Activated naive CD4-positive, alpha-beta T cell (primary cell): ENCODE measurements at places on chromosomes 3 and 15.

- DNase-seq: no peak
These were observed 71.5 kb downstream of the SSR3 start for GRCh38 chr3:156483426-156483825.

DNA sequence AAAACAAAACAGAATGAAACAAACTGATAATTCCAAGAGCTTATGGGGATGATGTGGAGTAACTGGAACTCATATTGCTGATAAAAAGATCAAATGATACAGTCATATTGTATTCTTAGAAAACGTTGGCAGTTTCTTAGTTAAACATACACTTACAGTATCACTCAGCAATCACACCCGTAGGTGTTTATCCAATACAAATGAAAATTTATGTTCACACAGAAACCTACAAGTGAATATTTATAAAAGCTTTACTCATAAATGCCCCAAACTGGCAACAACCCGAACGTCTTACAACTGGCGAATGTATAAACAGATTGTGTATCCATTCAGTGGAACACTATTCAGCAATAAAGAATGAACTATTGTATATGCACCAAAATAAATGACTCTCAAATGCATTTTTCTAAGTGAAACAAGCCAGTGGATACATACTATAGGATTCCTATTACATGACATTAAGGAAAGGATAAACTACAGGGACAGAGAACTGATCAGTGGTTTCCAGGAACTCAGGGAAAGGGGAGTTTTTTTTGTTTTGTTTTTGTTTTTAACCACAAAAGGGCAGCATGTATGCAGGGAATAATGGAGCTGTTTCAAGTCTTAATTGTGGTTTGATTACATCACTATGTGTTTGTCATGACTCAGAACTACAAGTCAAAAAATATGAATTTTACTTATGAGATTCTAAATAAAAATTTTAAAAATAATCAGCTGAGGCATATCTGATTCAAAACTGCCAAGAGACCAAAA is 71.8 kb upstream of the NDUFB4 start:
- DNase-seq: no peak

GRCh38 chr15:85986741-85987140 is 92.9 kb upstream of the AGBL1 start:
- no peak for DNase-seq

GRCh38 chr15:28969511-28970085 is 83.8 kb downstream of the APBA2 start:
- no peak for DNase-seq

- no peak for DNase-seq
These were observed 9.5 kb upstream of the TRIM69 start for GRCh38 chr15:44726568-44727484.

DNA sequence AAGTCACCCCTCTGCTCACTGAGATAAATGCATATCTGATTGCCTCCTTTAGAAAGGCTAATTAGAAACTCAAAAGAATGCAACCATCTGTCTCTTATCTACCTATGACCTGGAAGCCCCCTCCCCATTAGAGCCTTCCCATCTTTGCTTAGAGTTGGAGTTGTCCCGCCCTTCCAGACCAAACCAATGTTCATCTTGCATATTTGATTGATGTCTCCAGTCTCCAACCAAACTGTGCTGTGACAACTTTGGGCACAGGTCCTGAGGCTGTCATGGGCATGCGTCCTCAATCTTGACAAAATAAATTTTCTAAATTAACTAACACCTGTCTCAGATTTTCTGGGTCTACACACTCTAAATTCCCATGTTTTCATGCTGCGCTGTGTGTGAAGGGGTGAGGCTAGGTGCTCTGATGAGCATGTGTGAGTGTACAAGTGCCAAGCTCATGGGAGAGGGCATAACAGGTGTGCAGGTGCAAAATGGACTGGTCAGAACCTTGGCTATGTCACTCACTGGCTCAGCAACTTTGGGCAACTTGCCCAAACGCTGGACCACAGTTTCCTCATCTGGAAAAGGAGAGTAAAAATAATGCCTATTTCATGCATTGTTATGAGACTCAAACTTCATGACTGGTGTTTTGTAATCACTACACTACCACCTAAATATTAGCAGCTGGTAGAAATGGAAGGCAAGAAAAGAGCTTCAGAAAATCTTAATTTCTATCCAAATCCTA is 7.2 kb downstream of the DAPK2 start:
- DNase-seq: no peak

- no peak for DNase-seq
These were observed 94.7 kb downstream of the IL5RA start for GRCh38 chr3:3015185-3016089.

GRCh38 chr15:59751552-59752413 is 62.7 kb upstream of the BNIP2 start:
- no peak for DNase-seq

- DNase-seq: no peak
These were observed 71.6 kb downstream of the CRYGS start for GRCh38 chr3:186472456-186473008.

DNA sequence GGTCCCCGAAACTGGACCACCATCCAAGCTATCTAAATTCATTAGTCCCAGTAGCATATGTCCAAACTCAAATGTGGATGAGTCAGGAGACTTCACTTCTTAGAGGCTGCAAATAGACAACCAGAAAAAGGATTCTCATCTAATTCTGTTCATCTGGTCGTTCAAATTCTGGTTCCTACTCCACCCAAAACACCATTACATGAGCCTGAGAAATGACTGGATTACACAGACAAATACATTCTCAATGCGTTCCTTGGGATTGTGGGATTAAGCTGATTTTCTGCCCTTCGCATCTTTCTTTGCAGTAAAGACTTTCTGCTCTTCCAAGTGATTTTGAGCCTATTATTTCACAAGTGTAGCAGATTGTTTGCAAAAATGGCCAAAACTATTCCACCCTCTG is 472.3 kb upstream of the PROK2 start:
- no peak for DNase-seq

GRCh38 chr3:172154768-172155664 is 115.6 kb downstream of the FNDC3B start:
- no peak for DNase-seq

DNA sequence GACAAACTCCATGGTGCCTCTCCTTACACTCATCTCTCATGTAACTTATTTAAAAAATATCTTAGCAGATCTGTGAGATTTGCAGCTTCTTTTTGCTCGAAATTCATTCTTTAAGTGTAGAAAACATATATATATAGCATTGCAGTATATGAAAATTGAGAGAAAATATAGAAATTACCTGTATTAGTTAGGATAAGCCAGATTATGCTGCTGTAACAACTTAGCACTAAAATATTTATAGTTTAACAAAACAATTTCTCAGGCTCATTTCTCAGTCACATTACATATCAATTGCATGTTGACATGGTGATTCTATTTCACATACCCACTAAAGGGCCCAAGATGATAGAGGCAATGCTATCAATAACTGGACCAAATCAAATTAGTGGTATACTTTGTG is 54.7 kb downstream of the NR2F2 start:
- DNase-seq: no peak

GRCh38 chr3:23829242-23829934 is 23.6 kb downstream of the UBE2E1 start:
- DNase-seq: no peak

DNA sequence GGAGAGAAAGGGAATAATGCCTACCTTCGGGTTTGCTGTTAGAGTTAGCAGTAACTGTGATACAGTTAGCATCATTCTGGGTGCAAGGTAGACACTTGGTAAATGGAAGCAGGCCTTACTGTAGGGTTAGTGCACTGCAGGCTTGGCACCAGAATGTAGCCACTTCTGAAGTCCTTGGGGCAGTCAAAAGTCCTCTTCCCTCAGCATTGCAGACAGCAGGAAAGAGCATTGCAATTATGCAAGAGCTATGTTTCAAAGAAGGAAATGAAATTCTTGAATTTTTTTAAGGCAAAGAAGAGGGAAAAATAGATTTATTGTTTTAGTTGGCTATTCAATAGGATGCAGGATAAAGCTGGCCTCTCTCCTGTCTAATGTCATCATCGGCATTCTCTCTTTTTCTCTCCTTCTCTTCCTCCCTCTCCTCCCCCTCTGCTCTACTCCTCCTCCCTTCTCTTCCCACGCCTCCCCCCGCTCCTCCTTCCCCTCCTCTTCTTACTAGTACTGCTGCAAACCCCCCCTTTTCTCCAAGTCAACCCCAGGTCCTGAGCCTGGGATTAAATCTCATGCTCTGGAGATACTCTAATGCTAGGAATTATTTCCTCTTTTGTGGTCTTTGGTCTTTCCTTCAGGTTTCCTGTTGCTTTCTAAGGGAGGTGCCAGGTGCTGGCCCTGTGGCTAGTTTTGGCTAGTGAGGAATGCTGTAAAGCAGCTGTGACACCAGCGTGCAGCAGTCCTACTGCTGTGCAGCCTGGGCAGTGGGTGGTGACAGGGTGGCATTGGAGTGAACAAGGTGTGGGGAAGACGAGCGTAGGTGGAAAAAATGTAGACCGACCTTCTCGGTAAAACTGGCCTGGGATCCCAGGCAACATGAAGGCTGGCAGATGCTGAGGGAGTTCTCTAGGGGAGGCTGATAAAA is 21.7 kb downstream of the EEFSEC start:
- DNase-seq: no peak

GRCh38 chr3:126113238-126113555 is 29.3 kb upstream of the SLC41A3 start:
- DNase-seq: no peak

DNA sequence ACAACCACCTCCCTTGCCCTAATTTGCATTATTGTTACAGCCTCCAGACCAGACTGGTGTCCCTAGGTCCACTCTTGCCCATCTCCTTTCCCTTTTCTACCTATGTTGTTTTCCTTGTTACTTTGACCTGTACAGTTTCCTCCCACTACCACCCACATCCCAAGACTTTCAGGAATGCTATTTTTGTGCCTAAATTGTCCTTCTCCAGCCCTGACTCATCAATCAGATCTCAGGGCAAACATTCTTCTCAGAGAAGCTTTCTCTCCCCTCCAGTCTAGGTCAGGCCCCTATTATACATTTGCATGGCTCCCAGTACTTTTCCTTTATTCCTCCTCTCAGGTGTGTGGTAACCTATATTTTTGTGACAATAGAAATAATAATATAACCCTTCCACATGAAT is 241.5 kb downstream of the IGSF11 start:
- no peak for DNase-seq

DNA sequence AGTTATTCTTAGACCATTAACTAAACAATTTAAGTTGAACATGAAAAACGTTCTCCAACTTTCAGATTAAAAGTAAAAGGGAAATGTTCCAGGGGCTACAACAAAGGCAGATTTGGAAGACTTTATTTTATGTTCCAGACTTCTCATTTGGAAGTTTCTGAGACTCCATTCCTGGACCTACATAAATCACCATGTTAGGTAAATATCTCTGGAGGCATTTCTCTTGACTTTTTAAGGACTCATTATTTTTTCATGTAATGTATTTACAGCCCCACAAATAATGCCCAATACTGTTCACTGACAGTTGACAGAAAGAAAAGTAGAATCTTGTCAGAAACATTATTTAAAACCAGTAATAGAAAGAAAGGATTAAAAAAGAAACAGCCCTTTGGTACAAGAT is 352.1 kb downstream of the SLC9A9 start:
- DNase-seq: no peak

- DNase-seq: no peak
These were observed 61.9 kb upstream of the NR2F2 start for GRCh38 chr15:96268442-96269204.

- DNase-seq: no peak
These were observed 66.5 kb upstream of the BCL6 start for GRCh38 chr3:187811585-187812250.

GRCh38 chr3:83496462-83496861 is 1462.3 kb upstream of the CADM2 start:
- no peak for DNase-seq

- DNase-seq: no peak
These were observed 1.5 kb upstream of the SMAD3 start for GRCh38 chr15:67063689-67064606.

- no peak for DNase-seq
These were observed 211.7 kb downstream of the FGF12 start for GRCh38 chr3:192515664-192516045.

DNA sequence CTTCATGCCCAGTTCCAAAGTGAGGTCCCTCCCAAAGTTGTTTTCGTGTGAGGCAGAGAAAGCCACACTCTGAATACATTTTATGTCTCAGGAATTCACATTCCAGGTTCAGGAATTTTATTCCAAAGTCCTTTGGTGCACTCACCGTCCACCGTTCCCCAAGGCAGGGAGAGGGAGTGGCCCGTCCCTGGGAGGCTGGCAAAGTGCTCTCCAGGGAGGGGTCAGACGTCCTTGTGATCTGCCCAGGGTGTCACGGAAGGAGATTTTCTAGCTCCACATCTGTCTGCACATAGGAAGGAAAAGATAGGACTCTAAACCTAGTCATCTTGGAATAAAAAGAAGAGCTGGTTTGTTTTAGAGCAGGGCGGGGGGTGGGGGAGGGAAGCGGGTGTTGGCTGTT is 47.9 kb downstream of the KLF13 start:
- no peak for DNase-seq

DNA sequence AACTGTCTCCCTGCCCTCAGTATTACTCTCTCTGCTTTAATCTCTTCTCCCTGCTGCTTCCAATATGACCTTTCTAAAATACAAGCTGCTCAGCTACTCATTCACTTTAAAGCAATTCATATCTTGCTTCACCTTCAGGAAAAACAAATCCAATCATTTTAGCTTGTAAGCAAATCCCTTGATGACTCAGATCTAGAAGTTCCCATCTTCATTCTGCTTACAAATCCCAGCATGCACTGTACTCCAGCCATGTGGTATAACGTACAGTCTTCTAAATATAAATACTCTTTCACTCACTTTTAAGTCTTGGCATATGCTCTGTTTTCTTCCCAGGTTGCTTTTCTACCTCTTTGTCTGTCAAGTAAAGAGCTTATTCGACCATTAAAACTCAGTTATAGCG is 1009.1 kb upstream of the SEMA6D start:
- no peak for DNase-seq

DNA sequence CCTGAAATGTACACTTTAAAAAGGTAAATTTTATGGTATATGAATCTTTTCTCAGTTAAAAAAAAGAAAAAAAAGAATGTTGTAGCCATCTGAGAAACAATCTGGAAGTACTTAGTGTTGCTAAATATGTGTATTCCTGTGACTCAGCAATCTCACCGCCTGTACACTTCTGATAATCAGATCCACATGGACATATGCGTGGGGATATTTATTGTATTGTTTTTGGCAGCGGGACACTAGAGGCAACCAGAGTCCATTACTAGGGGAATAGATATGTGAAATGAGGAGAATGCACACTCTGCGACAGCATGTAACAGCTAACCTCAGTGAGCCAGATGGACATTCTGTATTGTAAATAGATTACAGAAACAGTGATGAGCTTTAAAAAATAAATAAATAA is 65.4 kb downstream of the AQP9 start:
- no peak for DNase-seq

- DNase-seq: no peak
These were observed 57.8 kb upstream of the PLSCR4 start for GRCh38 chr3:146308682-146309081.

DNA sequence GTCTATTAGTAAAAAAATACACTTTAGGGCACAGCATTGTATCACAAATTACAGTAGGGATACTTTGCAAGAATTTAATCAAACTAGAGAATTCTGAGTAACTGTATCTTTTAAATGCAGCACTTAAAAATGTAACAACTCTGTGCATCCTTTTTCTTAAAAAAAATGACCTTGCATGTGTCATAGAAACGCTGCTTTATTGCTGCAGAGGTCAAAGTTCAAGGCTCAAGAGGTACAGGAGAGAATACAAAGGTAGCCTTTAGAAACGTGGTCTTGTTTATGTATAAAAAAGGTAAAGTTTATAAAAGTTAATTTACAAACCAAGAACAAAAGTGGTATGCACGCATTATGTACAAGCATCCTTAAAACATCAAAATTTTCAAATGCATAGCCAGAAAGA is 122.0 kb downstream of the TJP1 start:
- no peak for DNase-seq

GRCh38 chr3:140051019-140051957 is 116.3 kb downstream of the CLSTN2 start:
- no peak for DNase-seq
